Prostate gland (tissue), 2 donors: ENCODE measurements at places on chromosomes 5 and 9. TPM values are rescaled to one million over a fixed set of nuclear protein-coding genes. Genes with fewer than 3 reads are reported as not detected.

GRCh38 chr9:132144708-132145365, 17.0 kb upstream of the NTNG2 start:
- no peaks in the 10 kb centered on the region for H3K4me1 ChIP-seq
- H3K27me3 ChIP-seq: peaks cover 4% of the 10 kb centered on the region
- H3K36me3 ChIP-seq: no peaks in the 10 kb centered on the region
- no peak overlapping the region for H3K4me3 ChIP-seq
- no peak overlapping the region for H3K27ac ChIP-seq
- no peak for DNase-seq

DNA sequence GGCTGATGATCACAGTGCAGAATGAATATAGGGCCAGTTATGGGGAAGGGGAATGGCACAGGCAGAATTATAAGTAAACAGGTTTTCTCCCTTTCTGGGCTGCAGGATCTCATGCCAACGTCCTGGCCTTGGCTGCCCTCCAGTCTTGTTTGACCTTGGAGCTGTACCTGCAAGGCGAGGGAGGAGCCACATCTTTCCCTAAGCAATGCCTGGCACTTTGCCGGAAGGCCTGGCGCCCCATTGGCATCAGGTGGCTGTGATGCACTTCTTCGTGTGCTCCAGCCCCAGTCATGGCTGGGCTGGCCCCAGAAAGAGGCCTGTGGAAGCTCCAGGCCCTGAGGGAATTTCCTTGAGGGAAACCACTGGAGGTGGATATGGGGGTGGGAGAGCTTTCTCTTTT, 16.7 kb upstream of the IQGAP2 start:
- no peaks in the 10 kb centered on the region for H3K36me3 ChIP-seq
- H3K27ac ChIP-seq: peak overlapping the region; percentile 13
- no peak overlapping the region for H3K4me3 ChIP-seq
- H3K4me1 ChIP-seq: peaks cover 5% of the 10 kb centered on the region

GRCh38 chr5:172004824-172005237, 1.6 kb downstream of the FBXW11 start:
- peak overlapping the region; percentile 97 for H3K27ac ChIP-seq
- no peaks in the 10 kb centered on the region for H3K27me3 ChIP-seq
- H3K4me3 ChIP-seq: peak overlapping the region; percentile 96
- peaks cover 16% of the 10 kb centered on the region for H3K4me1 ChIP-seq

- no peak overlapping the region for H3K4me3 ChIP-seq
- H3K4me1 ChIP-seq: no peaks in the 10 kb centered on the region
Measured at GRCh38 chr9:12185856-12186255, 507.3 kb upstream of the TYRP1 start.

- no peak overlapping the region for H3K27ac ChIP-seq
- no peak overlapping the region for H3K4me3 ChIP-seq
- DNase-seq: no peak
- H3K27me3 ChIP-seq: no peaks in the 10 kb centered on the region
Measured at GRCh38 chr5:15549961-15550360, 50.0 kb downstream of the FBXL7 start.

DNA sequence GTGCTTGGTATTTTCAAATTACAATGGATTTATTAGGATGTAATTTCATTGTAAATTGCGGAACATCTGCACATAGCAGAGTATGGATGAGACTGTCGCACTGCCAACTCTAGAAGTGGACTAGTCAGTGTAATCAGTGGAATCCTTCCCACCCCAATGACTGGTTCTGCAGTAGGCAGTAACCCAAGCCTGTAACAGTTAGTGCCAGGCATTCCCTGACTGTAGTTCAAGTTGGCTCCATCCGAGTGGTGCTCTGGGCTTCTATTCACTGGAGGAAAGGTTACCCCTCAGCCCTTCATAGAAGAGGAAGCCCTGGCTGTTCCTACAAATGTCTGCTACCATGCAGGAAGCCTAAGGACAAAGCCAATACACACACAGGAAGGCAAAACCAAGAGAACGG, 23.2 kb downstream of the AK3 start:
- no peaks in the 10 kb centered on the region for H3K4me1 ChIP-seq
- no peak overlapping the region for H3K4me3 ChIP-seq
- DNase-seq: no peak
- no peak overlapping the region for H3K27ac ChIP-seq
- H3K27me3 ChIP-seq: no peaks in the 10 kb centered on the region

- no peak overlapping the region for H3K27ac ChIP-seq
- H3K27me3 ChIP-seq: no peaks in the 10 kb centered on the region
- H3K36me3 ChIP-seq: no peaks in the 10 kb centered on the region
- no peak for DNase-seq
Measured at GRCh38 chr5:117020999-117021398, 446.4 kb upstream of the SEMA6A start.

- peak overlapping the region; percentile 84 for H3K27ac ChIP-seq
- peaks cover 21% of the 10 kb centered on the region for H3K4me1 ChIP-seq
- H3K27me3 ChIP-seq: no peaks in the 10 kb centered on the region
- no peak for DNase-seq
- H3K4me3 ChIP-seq: peak overlapping the region; percentile 76
- H3K36me3 ChIP-seq: no peaks in the 10 kb centered on the region
Measured at GRCh38 chr9:137619240-137620047, 639 bp downstream of the EHMT1 start.

DNA sequence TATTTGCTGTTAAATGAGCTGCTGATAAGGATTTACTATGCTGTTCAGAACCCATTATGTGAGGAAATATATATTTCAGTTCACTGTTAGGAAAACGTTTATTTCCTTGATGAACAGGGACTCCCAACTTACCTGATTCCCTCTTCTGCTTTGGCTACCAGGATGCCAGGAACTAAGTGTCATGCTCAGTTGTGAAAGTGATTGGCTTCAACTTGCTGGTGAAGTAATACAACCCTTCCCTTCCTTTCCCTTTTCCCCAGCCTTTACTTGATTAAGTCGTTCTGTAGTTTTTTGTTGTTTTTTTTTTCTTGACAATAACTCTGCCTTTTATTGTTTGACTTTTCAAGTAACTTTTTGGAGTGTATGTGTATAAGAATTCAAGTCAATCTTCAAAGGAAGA, 309.3 kb downstream of the DOCK8 start:
- H3K27ac ChIP-seq: peak overlapping the region; percentile 18
- no peaks in the 10 kb centered on the region for H3K36me3 ChIP-seq
- H3K4me3 ChIP-seq: no peak overlapping the region
- H3K4me1 ChIP-seq: no peaks in the 10 kb centered on the region
- DNase-seq: peak; percentile 31

GRCh38 chr5:172285226-172286143, 1.9 kb upstream of the UBTD2 start:
- H3K4me3 ChIP-seq: no peak overlapping the region
- peaks cover 4% of the 10 kb centered on the region for H3K4me1 ChIP-seq
- H3K27ac ChIP-seq: no peak overlapping the region

DNA sequence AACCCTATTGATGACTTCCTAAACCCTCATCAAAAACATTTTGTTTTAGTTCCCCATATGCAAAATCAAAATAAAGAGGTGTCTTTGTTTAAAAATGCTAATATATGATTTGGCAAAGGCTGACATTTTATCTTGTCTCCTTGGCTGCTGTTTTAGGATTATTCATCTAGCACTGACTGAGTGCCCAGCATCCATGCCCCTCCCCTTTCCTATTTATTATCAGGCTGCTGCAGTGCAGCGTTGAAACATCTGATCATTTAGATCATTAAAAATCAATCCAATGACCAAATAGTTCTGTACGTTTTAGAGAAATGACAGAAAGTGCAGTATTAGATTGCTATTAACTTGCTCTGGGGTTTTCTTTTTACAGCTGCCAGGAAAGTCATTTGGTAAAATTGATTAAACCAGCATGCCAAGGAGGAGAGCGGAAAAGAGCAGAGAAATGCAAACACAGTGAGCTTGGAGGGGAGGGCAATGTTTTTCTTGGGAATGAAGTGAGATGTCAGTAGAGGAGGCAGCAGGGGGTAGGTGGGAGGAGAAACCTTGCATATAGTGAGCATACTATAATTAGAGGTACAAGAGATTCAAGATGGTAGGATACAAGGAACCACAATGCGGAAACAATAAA, 286.3 kb downstream of the PDE4D start:
- H3K27ac ChIP-seq: no peak overlapping the region
- H3K36me3 ChIP-seq: no peaks in the 10 kb centered on the region
- no peak overlapping the region for H3K4me3 ChIP-seq
- no peaks in the 10 kb centered on the region for H3K4me1 ChIP-seq
- no peaks in the 10 kb centered on the region for H3K27me3 ChIP-seq

DNA sequence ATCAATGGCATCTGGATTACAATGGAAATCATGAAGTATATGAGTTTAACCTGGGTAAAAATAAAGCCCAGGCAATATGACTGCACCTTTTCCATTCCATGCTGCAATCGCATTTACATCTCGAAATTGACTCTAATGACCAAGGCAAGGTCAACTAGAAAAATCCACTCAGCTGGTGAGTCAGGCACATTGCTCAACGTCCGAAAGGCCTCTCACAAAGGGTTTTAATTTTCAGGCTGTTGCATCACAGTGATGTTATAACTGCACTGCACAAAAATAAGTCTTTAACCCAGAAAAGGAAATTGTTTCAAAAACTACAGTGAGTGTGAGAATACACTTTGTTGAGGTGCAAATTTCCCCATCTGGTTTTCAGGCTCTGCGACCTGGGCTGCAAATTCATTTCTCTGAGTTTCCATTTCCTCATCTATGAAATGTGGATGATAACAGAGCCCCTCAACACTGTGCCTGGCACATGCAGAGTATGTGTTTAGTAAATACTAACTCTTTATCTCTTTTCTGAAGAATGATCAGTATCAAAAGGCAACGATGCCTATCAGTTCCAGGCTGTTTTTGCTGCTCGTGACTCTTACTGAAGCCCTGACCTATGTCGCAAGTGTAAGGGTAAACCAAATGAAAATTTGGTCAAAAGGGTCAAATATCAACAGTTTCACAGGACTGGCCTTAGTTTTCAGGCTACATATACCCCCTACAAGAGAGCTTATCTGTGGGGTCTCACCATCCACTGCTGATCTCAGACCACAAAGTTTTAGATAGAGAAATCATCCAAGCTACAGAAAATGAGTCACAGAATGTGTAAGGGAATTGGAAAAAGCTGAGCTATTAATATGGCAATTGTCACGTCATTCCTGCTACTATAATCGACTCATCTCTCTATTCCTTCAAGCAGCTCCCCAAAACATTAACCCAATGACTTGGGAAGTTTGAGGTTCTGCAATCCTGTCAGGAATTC, 4.1 kb downstream of the NFIL3 start:
- peak overlapping the region; percentile 92 for H3K27ac ChIP-seq
- no peaks in the 10 kb centered on the region for H3K36me3 ChIP-seq
- peak; percentile 16 for DNase-seq
- H3K27me3 ChIP-seq: no peaks in the 10 kb centered on the region
- no peak overlapping the region for H3K4me3 ChIP-seq

- H3K36me3 ChIP-seq: no peaks in the 10 kb centered on the region
- peaks cover 9% of the 10 kb centered on the region for H3K4me1 ChIP-seq
- no peak overlapping the region for H3K4me3 ChIP-seq
- H3K27ac ChIP-seq: peak overlapping the region; percentile 74
- no peaks in the 10 kb centered on the region for H3K27me3 ChIP-seq
- peak; percentile 82 for DNase-seq
Measured at GRCh38 chr5:142215915-142216681, 107.5 kb downstream of the NDFIP1 start.

- H3K27me3 ChIP-seq: no peaks in the 10 kb centered on the region
- H3K27ac ChIP-seq: peak overlapping the region; percentile 20
- peaks cover 11% of the 10 kb centered on the region for H3K4me1 ChIP-seq
- no peak overlapping the region for H3K4me3 ChIP-seq
Measured at GRCh38 chr5:14793851-14794250, 77.7 kb downstream of the ANKH start.

DNA sequence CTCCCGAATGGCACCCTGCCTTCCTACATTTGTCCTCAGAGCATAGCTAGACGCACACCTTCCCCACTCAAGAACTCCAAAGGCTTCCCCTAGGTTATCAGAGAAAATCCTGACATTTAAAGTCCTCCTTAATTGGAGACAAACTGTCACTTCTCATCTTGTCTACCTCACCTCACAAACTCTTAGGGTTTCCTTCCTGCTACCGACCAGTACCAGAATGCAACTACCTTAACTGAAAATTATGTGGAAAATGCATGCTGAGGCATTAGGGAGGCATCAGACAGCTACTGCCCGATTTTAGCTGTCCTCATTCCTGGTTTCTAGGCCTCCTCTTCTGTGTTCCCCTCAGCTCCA, 17.9 kb upstream of the TNIP1 start:
- DNase-seq: no peak
- H3K4me3 ChIP-seq: no peak overlapping the region
- no peaks in the 10 kb centered on the region for H3K27me3 ChIP-seq
- no peak overlapping the region for H3K27ac ChIP-seq
- H3K4me1 ChIP-seq: no peaks in the 10 kb centered on the region
- no peaks in the 10 kb centered on the region for H3K36me3 ChIP-seq

GRCh38 chr9:129891569-129891968, 56.3 kb downstream of the USP20 start:
- H3K27ac ChIP-seq: peak overlapping the region; percentile 19
- no peak overlapping the region for H3K4me3 ChIP-seq
- no peaks in the 10 kb centered on the region for H3K4me1 ChIP-seq

DNA sequence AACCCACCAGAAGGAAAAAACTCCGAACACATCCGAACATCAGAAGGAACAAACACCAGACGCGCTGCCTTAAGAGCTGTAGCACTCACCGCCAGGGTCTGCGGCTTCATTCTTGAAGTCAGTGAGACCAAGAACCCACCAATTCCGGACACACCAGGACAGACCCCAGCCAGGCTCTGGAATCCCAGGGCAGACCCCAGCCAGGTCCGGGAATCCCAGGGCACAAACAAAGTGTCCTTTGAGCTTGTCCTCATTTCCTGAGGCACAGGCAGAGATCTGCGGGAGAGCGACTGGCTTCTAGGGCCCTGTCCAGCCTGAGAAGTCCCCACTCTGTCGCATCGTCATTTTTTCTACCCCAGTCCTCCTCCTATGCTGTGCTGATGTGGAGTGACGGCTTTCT, 461.1 kb downstream of the ACTL7B start:
- no peaks in the 10 kb centered on the region for H3K27me3 ChIP-seq
- no peak overlapping the region for H3K27ac ChIP-seq
- H3K4me3 ChIP-seq: no peak overlapping the region
- no peaks in the 10 kb centered on the region for H3K4me1 ChIP-seq
- no peak for DNase-seq

GRCh38 chr9:15999422-16000339, 446.8 kb downstream of the CCDC171 start:
- no peak overlapping the region for H3K27ac ChIP-seq
- H3K4me1 ChIP-seq: no peaks in the 10 kb centered on the region
- no peak overlapping the region for H3K4me3 ChIP-seq
- no peaks in the 10 kb centered on the region for H3K36me3 ChIP-seq
- H3K27me3 ChIP-seq: no peaks in the 10 kb centered on the region

GRCh38 chr9:127580366-127580765, 31.7 kb upstream of the STXBP1 start:
- H3K4me3 ChIP-seq: no peak overlapping the region
- no peaks in the 10 kb centered on the region for H3K36me3 ChIP-seq
- peaks cover 28% of the 10 kb centered on the region for H3K4me1 ChIP-seq

- H3K36me3 ChIP-seq: no peaks in the 10 kb centered on the region
- no peak overlapping the region for H3K27ac ChIP-seq
Measured at GRCh38 chr5:75640395-75640794, 29.1 kb downstream of the ANKDD1B start.

GRCh38 chr9:125460346-125460745, 198.7 kb downstream of the GAPVD1 start:
- no peak overlapping the region for H3K4me3 ChIP-seq
- H3K4me1 ChIP-seq: no peaks in the 10 kb centered on the region
- DNase-seq: no peak
- no peaks in the 10 kb centered on the region for H3K36me3 ChIP-seq
- no peak overlapping the region for H3K27ac ChIP-seq

Gene DCAF10
- total RNA-seq: 24.2 TPM

Gene IL31RA
- 2.1 TPM for total RNA-seq

Gene GLT6D1
- not detected for total RNA-seq

Gene CDC20B
- total RNA-seq: not detected

Gene RNF180
- 18.0 TPM for total RNA-seq

Gene ENHO
- total RNA-seq: 28.2 TPM

Gene ARHGEF37
- 61.1 TPM for total RNA-seq

Gene COL23A1
- 2.7 TPM for total RNA-seq

Gene KCNV2
- 1.4 TPM for total RNA-seq

Gene GLRA1
- total RNA-seq: not detected
